ENCODE measurements at places on chromosomes 2 and 18.
A peak's percentile ranks its signal among the peaks of the same experiment; 100 is the strongest.

- no peak overlapping the region for H3K4me3 ChIP-seq
- H3K27me3 ChIP-seq = no peaks in the 10 kb centered on the region
- H3K36me3 ChIP-seq = no peaks in the 10 kb centered on the region
- H3K4me1 ChIP-seq = no peaks in the 10 kb centered on the region
- no peak overlapping the region for H3K27ac ChIP-seq
Observed at GRCh38 chr2:229230256-229230655, 40.8 kb downstream of the PID1 start.

DNA sequence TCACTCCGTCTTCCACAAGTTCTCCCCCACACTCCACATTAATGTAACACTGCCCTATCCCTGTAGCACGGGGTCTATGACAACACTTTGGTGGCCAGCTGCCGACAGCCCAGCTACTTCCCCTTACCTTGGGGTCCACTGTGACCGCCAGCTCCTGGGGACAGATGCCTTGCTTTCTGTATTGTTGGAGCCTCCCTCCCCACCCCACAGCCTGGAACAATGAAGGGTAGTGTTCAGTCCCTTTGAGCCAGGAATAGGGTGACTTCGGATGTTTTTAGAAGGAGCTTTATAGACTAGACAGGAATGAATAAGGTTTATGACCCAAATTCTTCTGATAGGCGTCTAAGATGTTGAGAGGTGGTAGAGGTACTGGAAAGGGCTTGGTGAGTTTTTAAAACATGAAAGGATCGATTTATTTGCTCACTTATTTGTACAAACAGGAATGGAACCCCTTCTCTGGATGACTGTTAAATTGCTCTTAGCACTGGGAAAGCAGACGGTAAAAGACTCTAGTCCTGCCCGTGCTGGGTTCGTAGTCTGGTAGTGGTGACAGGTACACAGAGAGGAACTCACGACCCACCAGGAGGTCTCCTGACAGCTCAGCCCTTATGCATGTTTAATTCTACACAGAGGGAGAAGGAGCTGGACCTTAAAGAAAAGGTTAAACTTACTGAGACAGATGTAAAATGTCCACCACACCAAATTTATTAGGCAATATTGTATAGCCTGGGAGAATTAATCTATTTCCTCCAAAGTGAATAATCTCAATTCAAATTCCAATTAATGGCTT lies 90.9 kb downstream of the MYCN start:
- H3K4me3 ChIP-seq = no peak overlapping the region
- no peaks in the 10 kb centered on the region for H3K4me1 ChIP-seq
- no peak overlapping the region for H3K27ac ChIP-seq
- no peaks in the 10 kb centered on the region for H3K36me3 ChIP-seq

- H3K36me3 ChIP-seq = no peaks in the 10 kb centered on the region
- no peak overlapping the region for H3K4me3 ChIP-seq
- no peaks in the 10 kb centered on the region for H3K4me1 ChIP-seq
- no peak overlapping the region for H3K27ac ChIP-seq
Observed at GRCh38 chr2:55844986-55845385, 78.6 kb downstream of the EFEMP1 start.

- DNase-seq = peak; percentile 88
- no peaks in the 10 kb centered on the region for H3K27me3 ChIP-seq
- H3K4me1 ChIP-seq = peaks cover 4% of the 10 kb centered on the region
- peak overlapping the region; percentile 79 for H3K27ac ChIP-seq
Observed at GRCh38 chr2:16617282-16618266, 48.1 kb downstream of the CYRIA start.

DNA sequence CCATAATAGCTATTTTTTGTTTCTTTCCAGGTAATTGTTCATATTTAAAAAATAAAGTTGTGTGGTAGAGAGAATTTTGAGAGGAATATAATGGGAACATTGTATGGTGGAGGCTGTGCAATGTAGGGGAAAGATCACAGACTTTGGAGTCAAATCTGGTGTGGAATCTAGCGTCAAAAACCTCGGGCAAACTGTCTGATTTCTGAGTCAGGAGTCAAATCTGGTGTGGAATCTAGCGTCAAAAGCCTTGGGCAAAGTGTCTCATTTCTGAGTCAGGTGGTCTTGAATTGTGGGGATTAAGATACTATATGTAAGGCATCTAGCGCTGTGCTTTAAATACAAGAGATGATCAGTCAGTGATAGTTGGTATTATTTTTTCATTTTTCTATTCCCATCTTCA lies 5.1 kb downstream of the PTPN4 start:
- no peaks in the 10 kb centered on the region for H3K4me1 ChIP-seq
- no peak overlapping the region for H3K4me3 ChIP-seq
- DNase-seq = no peak

DNA sequence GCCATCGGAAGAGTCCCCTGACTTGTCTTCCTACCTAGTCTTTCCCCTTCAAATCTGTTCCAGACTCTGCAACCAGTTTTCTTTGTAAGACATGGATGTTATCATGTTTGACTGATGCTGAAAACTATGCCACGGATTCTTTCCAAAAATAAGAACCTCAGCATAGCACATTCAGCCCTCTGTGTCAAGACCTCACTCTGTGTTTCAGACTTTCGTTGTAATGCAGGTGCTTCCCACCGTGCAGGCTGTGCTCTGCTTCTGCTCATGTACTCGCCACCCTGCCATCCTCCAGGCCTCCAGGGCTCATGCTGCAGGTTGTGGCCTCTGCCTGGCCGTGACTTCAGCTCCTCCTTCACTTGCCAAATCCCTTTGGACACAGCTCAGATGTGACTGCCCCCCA lies 347.0 kb upstream of the RAB12 start:
- H3K27ac ChIP-seq = no peak overlapping the region
- no peaks in the 10 kb centered on the region for H3K27me3 ChIP-seq
- DNase-seq = no peak
- H3K36me3 ChIP-seq = no peaks in the 10 kb centered on the region
- no peaks in the 10 kb centered on the region for H3K4me1 ChIP-seq

GRCh38 chr2:105796131-105796638 lies 51.5 kb downstream of the NCK2 start:
- DNase-seq = no peak
- H3K4me1 ChIP-seq = peaks cover 11% of the 10 kb centered on the region
- H3K36me3 ChIP-seq = no peaks in the 10 kb centered on the region
- no peak overlapping the region for H3K4me3 ChIP-seq
- H3K27ac ChIP-seq = no peak overlapping the region

DNA sequence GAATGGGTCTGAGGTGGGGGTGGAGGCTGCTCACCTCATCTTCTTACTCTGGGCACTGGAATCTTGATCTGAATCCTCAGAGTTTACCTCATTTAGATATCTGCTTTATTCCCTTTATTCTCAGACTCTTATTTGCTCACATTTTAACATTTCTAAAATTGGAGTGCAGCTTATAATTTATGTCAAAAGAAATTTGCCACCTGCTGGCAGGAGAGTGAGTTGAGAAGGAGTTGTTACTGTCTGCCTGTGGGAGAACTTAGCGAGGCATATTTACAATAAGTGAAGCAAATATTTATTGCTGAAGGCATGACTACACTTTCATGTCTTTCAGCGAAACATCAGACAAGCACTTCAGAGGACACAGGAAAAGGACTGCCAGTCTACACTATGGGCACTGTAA lies 16.4 kb upstream of the KIAA2012 start:
- H3K4me3 ChIP-seq = no peak overlapping the region
- no peaks in the 10 kb centered on the region for H3K36me3 ChIP-seq
- no peaks in the 10 kb centered on the region for H3K27me3 ChIP-seq
- no peak for DNase-seq
- H3K4me1 ChIP-seq = no peaks in the 10 kb centered on the region
- no peak overlapping the region for H3K27ac ChIP-seq

DNA sequence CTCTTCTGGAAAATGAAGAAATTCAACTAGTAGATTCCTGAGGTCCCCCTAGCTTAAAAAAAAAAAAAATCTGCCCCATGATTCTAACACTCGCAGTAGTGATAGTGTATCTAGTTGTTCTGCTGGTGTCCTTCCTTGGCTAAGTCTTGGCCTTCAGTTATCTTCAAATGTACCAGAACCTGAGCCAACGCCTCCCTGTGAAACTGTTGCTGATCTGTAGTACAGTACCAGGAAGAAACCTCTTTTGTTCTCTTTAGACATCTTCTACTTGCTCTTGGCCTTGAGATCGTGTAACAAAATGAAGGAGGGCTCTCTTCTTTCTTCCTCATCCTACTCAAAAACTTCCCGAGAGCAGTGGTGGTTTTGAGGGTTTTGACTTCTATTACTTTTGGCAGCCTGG lies 31.0 kb downstream of the PLEK start:
- no peak overlapping the region for H3K27ac ChIP-seq
- no peak for DNase-seq
- H3K4me1 ChIP-seq = no peaks in the 10 kb centered on the region
- no peak overlapping the region for H3K4me3 ChIP-seq
- no peaks in the 10 kb centered on the region for H3K27me3 ChIP-seq

GRCh38 chr2:11678306-11678960 lies 8.4 kb upstream of the NTSR2 start:
- H3K4me1 ChIP-seq = no peaks in the 10 kb centered on the region
- no peaks in the 10 kb centered on the region for H3K27me3 ChIP-seq
- no peak overlapping the region for H3K4me3 ChIP-seq
- H3K27ac ChIP-seq = no peak overlapping the region

GRCh38 chr2:54522624-54523281 lies 66.6 kb downstream of the SPTBN1 start:
- no peak overlapping the region for H3K27ac ChIP-seq
- no peak overlapping the region for H3K4me3 ChIP-seq
- peak; percentile 40 for DNase-seq
- H3K36me3 ChIP-seq = no peaks in the 10 kb centered on the region
- no peaks in the 10 kb centered on the region for H3K27me3 ChIP-seq

GRCh38 chr2:241061275-241061674 lies 40.8 kb downstream of the MTERF4 start:
- DNase-seq = peak; percentile 74
- peak overlapping the region; percentile 34 for H3K27ac ChIP-seq

DNA sequence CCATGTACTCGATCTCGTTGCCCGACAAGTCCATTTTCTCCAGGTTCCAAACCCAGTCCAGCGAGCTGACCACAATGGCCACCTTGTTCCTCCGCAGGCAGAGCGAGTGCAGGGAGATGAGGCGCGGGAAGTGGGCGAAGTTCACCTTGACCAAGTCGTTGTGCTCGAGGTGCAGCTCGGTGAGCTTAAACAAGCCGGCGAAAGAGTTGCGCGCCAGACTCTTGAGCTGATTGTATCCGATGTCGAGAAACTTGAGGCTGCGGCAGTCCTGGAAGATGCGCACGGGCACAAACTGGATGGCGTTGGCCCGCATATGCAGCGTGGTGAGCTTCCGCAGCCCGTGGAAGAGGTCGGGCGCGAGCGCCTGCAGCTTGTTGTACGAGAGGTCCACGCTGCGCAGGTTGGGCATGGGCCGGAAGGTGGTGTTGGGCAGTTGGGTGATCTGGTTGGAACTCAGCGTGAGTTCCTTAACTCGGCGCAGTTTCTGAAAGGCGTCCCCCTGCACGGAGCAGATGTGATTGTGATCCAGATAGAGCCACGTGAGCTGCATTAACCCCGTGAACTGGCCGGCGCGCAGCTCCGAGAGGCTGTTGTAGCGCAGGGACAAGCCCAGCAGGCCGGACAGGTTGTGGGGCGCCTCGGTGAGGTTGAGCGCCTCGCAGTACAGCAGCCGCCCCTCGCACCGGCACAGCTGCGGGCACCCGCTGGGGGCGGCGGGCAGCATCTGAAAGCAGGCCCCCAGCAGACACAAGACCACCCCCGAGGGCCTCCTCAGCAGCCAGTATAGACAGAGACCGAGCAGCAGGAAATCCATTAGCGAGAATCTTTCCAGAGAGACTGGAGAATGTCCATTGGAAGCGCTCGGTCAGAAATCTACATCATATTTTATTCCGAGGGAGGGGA lies 1.3 kb downstream of the LRRTM1 start:
- DNase-seq = no peak
- no peaks in the 10 kb centered on the region for H3K27me3 ChIP-seq
- no peaks in the 10 kb centered on the region for H3K36me3 ChIP-seq

DNA sequence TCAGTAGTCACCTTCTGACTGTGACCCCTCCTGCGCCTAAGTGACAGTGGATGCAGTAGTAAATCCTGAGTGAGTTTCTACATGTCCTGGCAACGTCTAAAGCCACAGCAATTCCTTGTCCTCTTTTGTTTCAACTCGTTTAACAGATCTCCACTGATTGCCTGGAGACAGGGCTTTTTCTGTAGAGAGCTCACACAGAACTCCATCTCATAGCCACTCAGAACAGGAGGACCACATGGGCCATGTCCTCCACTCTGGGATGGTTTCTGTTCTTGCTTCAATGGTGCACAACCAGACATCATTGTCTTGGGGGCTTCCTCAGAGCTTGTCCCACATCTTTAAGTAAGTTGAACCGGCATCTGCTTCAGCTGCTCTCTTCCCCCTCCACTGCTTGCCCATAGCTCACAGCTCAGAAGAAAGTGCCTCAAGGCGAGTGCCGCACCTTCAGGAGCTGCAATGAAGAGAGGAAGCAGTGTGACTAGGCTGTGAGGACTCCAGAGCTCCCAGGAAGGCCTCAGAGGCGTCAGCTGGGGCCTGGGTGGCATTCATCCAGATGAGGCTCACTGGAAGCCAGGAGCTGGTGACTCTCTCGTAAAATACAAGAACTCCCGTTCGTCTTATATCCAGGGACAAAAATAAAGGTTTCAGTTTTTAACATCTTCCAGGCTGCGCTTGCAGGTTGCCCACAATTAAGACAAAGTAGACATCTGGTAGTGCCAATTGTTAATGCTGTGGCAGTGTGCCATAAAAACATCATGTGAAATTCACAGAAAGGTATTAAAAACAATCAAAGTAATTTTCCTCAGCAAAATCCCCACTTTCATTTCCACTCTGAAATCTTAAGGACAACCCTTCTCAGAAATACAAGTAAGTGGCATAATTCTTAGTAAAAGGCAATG lies 37.3 kb downstream of the ST3GAL5 start:
- no peaks in the 10 kb centered on the region for H3K36me3 ChIP-seq
- H3K27me3 ChIP-seq = no peaks in the 10 kb centered on the region
- H3K27ac ChIP-seq = no peak overlapping the region
- no peak for DNase-seq
- H3K4me3 ChIP-seq = no peak overlapping the region

- no peaks in the 10 kb centered on the region for H3K4me1 ChIP-seq
- H3K27me3 ChIP-seq = no peaks in the 10 kb centered on the region
- no peak overlapping the region for H3K4me3 ChIP-seq
- DNase-seq = no peak
- H3K27ac ChIP-seq = no peak overlapping the region
- no peaks in the 10 kb centered on the region for H3K36me3 ChIP-seq
Observed at GRCh38 chr18:5993938-5994337, 98.6 kb upstream of the TMEM200C start.

Measured in breast epithelium (tissue), 4 donors.